ENCODE measurements at places on chromosomes 13 and 19.

- H3K27ac ChIP-seq: no peak overlapping the region
- H3K27me3 ChIP-seq: no peaks in the 10 kb centered on the region
- H3K36me3 ChIP-seq: no peaks in the 10 kb centered on the region
Measured at GRCh38 chr13:73661687-73662425, 472.3 kb downstream of the KLF12 start.

GRCh38 chr13:51912511-51913225 is 50.9 kb downstream of the CCDC70 start:
- no peaks in the 10 kb centered on the region for H3K36me3 ChIP-seq
- no peak overlapping the region for H3K4me3 ChIP-seq
- no peaks in the 10 kb centered on the region for H3K4me1 ChIP-seq
- H3K27me3 ChIP-seq: no peaks in the 10 kb centered on the region

DNA sequence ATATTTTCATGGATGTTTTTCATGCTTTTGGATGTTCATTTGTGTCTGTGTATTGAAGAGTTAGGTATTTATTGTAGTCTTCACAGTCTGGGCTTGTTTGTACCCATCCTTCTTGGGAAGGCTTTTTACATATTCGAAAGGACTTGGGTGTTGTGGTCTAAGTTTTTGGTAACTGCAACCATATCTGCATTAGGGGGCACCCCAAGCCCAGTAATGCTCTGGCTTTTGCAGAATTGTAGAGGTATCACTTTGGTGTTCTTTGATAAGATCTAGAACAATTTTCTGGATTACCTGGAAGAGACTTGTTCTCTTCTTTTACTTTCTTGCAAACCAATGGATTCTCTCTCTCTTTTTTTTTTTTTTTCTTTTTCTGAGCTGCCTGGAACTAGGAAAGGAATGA is 581.3 kb downstream of the DACH1 start:
- no peaks in the 10 kb centered on the region for H3K4me1 ChIP-seq
- H3K27ac ChIP-seq: no peak overlapping the region
- H3K4me3 ChIP-seq: no peak overlapping the region
- DNase-seq: no peak
- no peaks in the 10 kb centered on the region for H3K27me3 ChIP-seq

DNA sequence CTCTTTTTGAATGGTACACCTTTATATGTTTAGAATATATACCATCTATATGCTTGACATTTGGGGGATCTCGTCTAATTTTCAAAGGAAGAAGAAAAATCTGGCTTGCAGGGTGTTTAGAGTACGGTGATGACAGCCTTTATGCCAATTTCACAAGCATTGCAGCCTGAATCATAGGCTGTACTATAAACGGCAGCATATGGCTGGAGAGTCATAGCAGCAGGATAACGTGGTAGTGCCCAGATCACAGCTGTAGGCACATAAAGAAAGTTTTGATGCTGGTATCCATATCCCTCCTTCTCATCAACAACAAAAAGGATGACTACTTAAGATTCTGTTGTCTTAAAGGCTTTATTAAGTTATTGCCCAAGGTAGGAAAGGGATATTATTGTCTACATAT is 253.0 kb downstream of the PCDH9 start:
- DNase-seq: no peak
- no peak overlapping the region for H3K27ac ChIP-seq
- H3K36me3 ChIP-seq: peaks cover 2% of the 10 kb centered on the region
- no peak overlapping the region for H3K4me3 ChIP-seq

DNA sequence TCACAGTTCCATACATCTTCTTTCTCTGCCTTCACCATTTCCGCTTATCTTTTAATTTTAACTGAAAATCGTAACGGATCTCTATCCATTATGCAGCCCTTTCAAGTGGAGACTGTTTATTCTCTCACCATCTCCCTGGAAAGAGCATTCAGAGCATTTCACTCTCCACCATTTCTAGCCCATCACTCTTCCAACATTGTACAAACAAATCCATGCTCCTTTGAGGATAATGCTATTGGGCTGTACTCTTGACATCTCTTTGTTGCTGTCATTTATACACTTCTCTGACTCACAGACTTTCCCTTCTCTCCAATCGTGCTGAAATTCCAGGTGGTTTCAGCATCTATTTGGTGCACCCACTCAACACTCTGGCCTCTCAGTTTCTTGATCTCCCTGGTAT is 71.4 kb downstream of the NAA16 start:
- H3K4me3 ChIP-seq: no peak overlapping the region
- H3K4me1 ChIP-seq: no peaks in the 10 kb centered on the region
- no peak for DNase-seq
- H3K36me3 ChIP-seq: peaks cover 5% of the 10 kb centered on the region
- no peak overlapping the region for H3K27ac ChIP-seq

GRCh38 chr19:5035793-5036697 is 67.1 kb downstream of the KDM4B start:
- peaks cover 7% of the 10 kb centered on the region for H3K36me3 ChIP-seq
- no peak overlapping the region for H3K4me3 ChIP-seq
- DNase-seq: no peak
- peaks cover 63% of the 10 kb centered on the region for H3K4me1 ChIP-seq
- no peaks in the 10 kb centered on the region for H3K27me3 ChIP-seq

- H3K27me3 ChIP-seq: no peaks in the 10 kb centered on the region
- H3K4me1 ChIP-seq: no peaks in the 10 kb centered on the region
- no peaks in the 10 kb centered on the region for H3K36me3 ChIP-seq
- DNase-seq: no peak
Measured at GRCh38 chr13:70034286-70034685, 73.3 kb upstream of the ATXN8OS start.

DNA sequence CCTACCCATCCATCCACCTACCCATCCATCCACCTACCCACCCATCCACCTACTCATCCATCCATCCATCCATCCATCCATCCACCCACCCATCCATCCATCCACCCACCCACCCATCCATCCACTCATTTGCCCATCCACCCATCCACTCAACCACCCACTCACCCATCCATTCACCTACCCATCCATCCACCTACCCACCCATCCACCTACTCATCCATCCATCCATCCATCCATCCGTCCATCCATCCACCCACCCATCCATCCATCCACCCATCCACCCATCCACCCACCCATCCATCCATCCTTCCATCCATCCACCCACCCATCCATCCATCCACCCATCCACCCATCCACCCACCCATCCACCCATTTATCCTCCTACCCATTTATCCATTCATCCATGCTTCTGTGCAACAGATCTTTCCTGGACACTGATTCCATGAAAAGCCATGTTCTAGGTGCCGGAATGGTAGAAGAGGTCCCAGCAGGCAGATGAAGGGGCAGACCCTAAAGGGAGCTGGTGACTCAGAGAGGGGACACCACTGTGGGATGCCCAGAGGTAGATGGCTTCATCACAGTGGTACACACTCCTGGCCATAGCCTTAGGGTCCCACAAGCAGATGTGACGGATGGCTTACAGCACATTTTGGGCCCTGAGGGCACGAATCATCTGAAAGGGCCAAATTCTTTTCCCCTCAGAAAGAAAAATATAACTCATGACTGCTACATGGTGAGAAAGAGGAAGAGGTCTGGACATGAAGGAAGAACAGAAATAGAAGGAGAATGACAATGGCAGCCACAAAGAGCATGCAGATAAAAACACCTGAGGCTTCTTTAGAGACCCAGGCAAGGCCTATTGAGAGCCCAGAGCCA is 76.0 kb downstream of the KCTD15 start:
- no peaks in the 10 kb centered on the region for H3K4me1 ChIP-seq
- H3K27ac ChIP-seq: no peak overlapping the region
- H3K4me3 ChIP-seq: no peak overlapping the region
- H3K36me3 ChIP-seq: no peaks in the 10 kb centered on the region

- DNase-seq: peak; percentile 49
- no peaks in the 10 kb centered on the region for H3K36me3 ChIP-seq
- H3K27me3 ChIP-seq: peaks cover 42% of the 10 kb centered on the region
- no peaks in the 10 kb centered on the region for H3K4me1 ChIP-seq
Measured at GRCh38 chr19:9934132-9934950, 2.0 kb downstream of the OLFM2 start.

DNA sequence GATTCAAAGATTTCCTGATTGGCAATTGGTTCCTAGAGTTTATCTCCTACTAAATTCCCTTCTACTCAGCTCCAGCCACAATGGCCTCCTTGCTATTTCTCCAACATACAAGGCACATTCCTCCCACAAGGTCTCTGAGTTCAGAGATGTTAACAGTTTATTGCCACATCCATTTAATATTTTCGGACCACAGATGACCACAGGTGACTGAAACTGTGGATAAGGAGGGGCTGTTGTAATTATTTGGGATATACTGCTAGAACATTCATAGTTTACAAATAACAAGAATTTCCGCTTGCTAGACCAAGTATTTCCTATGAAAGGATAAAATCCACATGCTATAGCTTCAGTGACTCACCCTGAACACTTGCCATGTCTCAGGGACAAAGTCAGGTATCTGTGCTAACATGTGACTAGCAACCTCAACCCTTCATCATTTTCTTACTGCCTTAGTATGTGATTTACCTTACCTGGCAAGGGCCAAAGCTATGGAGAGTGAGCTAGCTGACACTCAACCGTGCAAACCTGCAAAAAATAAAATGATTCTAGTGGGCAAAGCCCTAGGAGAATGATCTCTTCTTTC is 117.7 kb downstream of the TBC1D4 start:
- no peak for DNase-seq
- no peaks in the 10 kb centered on the region for H3K4me1 ChIP-seq
- no peak overlapping the region for H3K4me3 ChIP-seq
- H3K27me3 ChIP-seq: no peaks in the 10 kb centered on the region

GRCh38 chr19:39969681-39970424 is 1.1 kb upstream of the PSMC4 start:
- no peaks in the 10 kb centered on the region for H3K27me3 ChIP-seq
- H3K36me3 ChIP-seq: peaks cover 29% of the 10 kb centered on the region
- H3K4me1 ChIP-seq: peaks cover 4% of the 10 kb centered on the region
- no peak for DNase-seq
- peak overlapping the region; percentile 83 for H3K4me3 ChIP-seq

- DNase-seq: no peak
- no peaks in the 10 kb centered on the region for H3K27me3 ChIP-seq
- H3K4me3 ChIP-seq: no peak overlapping the region
- peaks cover 19% of the 10 kb centered on the region for H3K4me1 ChIP-seq
- no peak overlapping the region for H3K27ac ChIP-seq
- no peaks in the 10 kb centered on the region for H3K36me3 ChIP-seq
Measured at GRCh38 chr13:43877326-43877725, 2.2 kb downstream of the CCDC122 start.

DNA sequence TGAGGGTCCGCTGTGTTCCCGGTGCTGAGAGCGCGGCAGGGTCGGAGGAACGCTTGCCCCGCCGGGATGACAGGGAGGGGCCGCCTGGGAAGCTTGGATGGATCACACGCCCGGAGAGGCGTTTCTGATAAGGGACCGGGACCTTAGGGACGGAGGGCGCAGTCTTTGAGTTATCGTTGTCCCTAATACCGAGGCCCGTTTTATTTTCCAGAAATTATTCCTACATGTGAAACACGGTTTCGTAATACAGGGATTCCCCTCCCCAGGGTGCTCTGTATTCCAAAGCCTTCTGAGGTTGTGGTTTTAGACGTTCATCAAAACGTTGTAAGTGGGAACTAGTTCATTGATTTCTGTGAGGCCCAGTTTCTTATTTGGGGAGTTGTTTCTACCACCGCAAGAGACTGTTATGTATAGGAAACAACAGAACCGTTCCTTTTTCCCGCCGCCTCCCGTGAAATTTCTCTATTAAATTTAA is 752 bp downstream of the PDCD5 start:
- H3K27me3 ChIP-seq: no peaks in the 10 kb centered on the region
- H3K4me1 ChIP-seq: peaks cover 6% of the 10 kb centered on the region
- H3K27ac ChIP-seq: peak overlapping the region; percentile 91
- DNase-seq: no peak

GRCh38 chr19:41411968-41412265 is 14.3 kb downstream of the BCKDHA start:
- peaks cover 6% of the 10 kb centered on the region for H3K4me1 ChIP-seq
- no peak for DNase-seq
- H3K4me3 ChIP-seq: no peak overlapping the region
- H3K27ac ChIP-seq: peak overlapping the region; percentile 16
- no peaks in the 10 kb centered on the region for H3K36me3 ChIP-seq
- no peaks in the 10 kb centered on the region for H3K27me3 ChIP-seq

GRCh38 chr13:112700291-112701060 is 10.6 kb downstream of the ATP11A start:
- peaks cover 18% of the 10 kb centered on the region for H3K36me3 ChIP-seq
- H3K4me1 ChIP-seq: no peaks in the 10 kb centered on the region
- no peak for DNase-seq
- no peak overlapping the region for H3K27ac ChIP-seq

DNA sequence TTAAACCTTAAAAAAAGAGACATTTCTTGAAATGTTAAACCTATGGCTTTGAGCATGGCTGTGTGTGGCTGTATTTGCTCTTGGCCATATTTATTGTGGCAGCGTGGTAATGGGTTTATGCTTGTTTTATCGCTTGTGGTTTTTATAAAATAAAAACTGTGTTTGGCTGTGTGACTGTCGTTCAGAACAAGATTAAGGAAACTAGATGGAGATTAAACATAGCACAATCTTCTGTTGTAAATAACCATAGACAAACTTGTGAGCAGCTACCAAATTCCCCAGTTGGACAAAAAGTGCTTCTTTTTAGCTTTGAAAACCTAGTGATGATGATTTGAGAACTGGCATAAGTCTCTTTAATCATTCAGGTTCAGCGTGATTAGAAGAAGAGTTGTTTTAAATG is 191.0 kb downstream of the GGACT start:
- H3K4me1 ChIP-seq: no peaks in the 10 kb centered on the region
- no peak overlapping the region for H3K27ac ChIP-seq
- H3K27me3 ChIP-seq: no peaks in the 10 kb centered on the region
- H3K36me3 ChIP-seq: no peaks in the 10 kb centered on the region

DNA sequence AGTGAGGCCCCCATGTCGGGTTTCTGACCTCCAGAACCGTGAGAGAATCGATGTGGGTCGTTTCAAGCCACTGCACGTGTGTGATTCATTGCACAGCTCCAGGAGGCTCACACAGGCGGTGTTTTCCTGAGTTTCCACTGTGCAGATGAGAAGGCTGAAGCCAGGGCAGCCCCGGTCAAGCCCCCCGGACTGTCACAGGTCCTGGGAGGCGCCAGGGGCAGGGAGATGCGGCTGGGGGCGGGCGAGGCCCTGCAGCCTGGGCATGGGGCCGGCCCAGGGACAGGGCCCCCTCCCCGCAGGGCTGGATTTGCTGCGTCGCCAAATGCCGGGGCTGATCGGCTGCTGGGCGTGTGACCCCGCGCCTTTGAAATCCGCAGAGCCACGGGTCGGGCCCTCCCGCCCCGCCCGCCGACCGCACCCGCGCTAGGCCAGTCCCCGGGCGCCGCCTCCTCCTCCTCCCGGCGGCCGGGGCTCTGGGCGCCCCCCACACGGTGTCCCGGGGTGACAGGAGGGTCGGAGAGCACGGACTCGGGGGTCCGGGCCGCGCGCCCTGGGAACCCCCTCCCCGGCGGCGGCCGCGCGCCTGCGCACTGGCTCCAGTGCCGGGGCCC is 9.9 kb upstream of the MKNK2 start:
- H3K27ac ChIP-seq: peak overlapping the region; percentile 100
- H3K27me3 ChIP-seq: no peaks in the 10 kb centered on the region
- H3K4me3 ChIP-seq: peak overlapping the region; percentile 37
- DNase-seq: peak; percentile 60

- peak overlapping the region; percentile 100 for H3K27ac ChIP-seq
- no peaks in the 10 kb centered on the region for H3K4me1 ChIP-seq
Measured at GRCh38 chr19:47105874-47106273, 7.7 kb downstream of the ZC3H4 start.

- peak overlapping the region; percentile 94 for H3K27ac ChIP-seq
- H3K36me3 ChIP-seq: no peaks in the 10 kb centered on the region
- peak overlapping the region; percentile 91 for H3K4me3 ChIP-seq
- no peaks in the 10 kb centered on the region for H3K27me3 ChIP-seq
Measured at GRCh38 chr19:52270266-52270885, 989 bp downstream of the ZNF766 start.

Measured in tibial nerve (tissue), 4 donors.